HCT116 (cell line): ENCODE measurements at places on chromosomes 1 and 21.

DNA sequence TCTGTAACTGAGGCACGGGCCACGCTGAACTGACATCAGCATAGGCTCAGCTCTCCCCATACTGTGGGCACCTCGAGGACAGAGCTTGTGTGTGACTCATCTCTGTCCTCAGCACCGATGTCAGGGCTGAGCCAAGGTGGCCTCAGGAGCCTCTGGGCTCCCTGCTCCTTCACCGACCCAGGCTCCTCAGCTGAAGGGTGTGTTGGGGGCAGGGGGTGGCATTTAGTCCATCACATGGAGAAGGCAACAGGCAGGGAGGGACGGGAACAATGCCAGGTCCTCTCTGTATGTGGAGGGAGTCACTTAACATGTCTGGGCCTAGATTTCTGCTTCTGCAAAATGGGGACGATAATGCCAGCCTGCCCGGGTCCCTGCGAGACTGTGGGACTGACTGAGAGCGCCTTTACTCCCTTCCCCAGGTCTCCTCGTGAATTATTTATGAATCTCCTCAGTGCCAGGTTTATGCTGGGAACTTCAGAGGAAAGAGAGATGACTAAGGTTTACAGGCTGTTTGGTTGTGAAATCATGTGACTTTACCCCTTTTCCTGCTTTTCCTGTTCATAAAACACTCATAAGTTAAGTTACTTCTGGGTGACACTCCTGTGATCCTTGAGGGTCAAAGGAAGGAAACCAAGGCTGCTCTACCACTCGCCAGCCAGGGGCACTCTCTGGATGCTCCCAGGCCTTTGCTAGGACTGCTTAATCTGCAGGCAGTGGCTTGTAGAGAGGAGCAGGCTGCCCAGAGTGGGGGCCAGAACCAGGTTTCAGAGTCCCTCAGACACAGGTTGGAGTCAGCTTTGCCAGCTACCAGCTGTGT lies 16.2 kb downstream of the TTC39A start:
- no peak for DNase-seq

DNA sequence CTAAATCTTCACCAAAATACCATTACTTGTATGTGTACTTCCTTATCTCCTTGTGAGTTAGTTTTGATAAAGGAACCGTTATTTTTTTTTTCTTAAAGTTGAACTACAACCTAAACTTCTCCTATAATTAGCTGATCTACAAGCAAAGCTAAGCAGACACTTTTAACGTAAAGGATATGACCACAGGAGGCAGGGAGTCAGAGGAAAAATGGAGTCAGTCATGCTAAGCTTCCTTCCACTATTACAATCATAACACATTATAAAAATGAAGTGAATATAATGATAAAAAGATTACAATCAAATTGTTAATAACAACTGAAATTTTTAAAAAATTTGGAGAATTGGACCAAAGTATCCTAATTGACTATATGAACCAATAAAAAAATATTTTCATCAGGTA lies 892.6 kb downstream of the KCNT2 start:
- no peak for DNase-seq

- DNase-seq: no peak
These were observed 183.6 kb upstream of the RAB4A start for GRCh38 chr1:229087339-229087738.

DNA sequence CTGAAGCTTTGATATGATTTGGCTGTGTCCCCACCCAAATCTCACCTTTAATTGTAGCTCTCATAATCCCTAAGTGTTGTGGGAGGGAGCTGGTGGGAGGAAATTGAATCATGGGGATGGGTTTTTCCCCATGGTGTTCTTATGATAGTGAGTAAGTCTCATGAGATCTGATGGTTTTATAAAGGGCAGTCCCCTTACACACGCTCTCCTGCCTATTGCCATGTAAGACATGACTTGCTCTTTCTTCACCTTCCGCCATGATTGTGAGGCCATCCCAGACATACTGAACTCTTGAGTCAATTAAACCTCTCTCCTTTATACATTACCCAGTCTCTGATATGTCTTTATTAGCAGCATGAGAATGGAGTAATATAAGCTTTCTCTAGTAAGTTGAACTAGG lies 261.9 kb downstream of the HLX start:
- no peak for DNase-seq

GRCh38 chr1:173268261-173268660 lies 61.1 kb upstream of the TNFSF4 start:
- no peak for DNase-seq

GRCh38 chr21:38985568-38986378 lies 180.0 kb downstream of the ETS2 start:
- DNase-seq: no peak

GRCh38 chr21:38402795-38403194 lies 95.5 kb downstream of the ERG start:
- DNase-seq: no peak

- DNase-seq: no peak
These were observed 39.2 kb upstream of the SERBP1 start for GRCh38 chr1:67469431-67469830.

GRCh38 chr1:19980314-19980713 lies 896 bp upstream of the PLA2G2A start:
- no peak for DNase-seq

DNA sequence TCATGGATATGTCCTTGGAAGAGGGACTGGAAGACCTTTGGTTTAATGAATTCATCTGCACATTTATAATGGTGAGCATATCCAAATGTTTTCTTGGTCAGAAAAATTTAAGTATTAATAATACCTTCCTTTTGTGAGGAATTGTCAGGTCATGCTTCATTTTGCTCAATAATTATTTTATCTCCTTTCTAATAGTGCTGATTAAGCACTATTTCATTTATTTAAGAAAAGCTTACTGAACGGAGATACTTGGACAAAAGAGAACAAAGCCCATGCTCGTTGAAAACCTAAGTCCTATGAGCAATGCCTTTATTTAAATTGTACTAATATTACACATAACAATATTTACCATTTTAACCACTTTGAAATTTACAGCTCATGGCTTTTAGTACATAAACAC lies 281.5 kb downstream of the PDE4B start:
- no peak for DNase-seq

DNA sequence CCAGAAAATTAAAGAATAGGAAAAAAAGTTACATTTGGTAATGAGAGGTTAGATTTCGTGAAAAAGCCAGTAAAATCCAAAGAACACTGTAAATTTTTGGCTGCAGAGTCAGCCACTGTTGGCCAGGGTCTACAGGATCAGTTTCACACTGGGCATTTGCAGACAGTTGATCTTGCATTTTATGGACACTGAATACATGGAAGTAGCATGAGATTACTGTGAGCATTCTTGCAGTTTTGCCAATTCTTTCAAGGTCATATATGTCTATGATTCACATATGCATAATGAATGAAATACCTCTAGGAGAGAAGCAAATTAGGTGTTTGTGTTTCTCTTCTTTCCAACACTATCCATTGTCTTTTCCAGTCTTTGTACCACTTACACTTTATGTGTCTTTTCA lies 200.8 kb upstream of the DPYD start:
- DNase-seq: no peak

DNA sequence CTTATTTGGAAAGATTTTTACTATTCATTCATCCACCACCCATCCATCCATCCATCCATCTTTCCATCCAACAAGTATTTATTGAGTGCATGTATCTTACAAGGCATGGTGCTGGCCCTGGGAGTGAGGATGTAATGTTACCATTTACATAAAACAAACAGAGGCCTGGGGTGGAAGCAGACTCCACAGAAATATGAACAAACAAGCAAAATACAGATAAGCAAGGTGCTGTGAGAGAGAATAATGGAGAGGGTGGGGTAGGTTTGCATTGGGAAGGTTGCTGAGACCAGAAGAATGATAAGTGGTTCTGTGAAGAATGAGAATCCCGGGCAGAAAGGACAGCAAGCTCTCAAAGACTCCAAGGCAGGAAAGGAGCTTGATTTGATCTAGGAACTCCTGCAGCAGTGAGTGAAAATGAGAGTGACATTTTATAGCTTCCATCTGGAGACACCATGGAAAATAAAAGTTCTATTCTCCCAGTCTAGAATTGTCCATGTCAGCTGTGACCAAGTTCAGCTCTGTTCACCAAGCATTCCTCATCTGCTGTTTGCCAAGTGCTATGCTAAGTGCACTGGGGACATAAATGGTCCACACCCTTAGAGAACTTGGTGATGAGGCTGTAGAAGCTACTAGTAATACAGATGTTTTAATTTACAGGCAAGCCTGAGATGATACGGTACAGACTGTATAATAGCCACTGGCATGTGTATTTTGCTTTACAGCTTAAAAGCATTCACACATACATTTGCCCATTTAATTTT lies 75.3 kb downstream of the PEX14 start:
- DNase-seq: no peak

DNA sequence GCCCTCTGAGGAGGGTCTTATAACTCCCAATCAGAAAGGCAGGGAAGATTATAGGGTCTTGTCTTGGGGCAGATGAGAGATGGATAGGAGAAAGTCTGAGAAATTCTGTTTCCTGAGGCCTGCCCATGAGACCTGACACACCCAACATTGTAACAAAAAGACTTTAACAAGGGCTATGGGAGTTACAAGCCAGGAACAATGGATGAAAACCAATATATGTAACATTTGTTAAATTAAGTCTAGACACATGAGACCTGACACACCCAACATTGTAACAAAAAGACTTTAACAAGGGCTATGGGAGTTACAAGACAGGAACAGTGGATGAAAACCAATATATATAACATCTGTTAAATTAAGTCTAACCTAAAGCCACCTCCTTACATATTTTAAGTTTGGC lies 21.8 kb downstream of the NRDC start:
- no peak for DNase-seq

DNA sequence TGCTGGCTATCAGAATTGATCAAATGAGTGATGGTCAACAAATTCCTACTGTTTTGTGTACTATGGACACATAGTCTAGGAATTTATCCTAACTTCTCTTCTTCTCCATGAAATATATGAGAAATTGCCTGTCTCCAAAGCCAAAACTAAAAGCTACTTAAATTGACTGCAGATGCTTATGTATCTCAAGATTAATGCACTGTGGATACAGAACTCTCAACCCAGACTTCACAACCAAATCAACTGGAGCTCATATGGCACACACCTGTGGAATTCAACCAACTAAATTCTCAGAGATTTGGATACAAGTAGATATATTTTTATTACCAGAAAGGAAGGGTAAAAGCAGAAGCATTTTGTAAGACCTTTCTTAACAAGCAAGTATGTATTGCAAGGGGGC lies 566.1 kb downstream of the LTN1 start:
- no peak for DNase-seq

- no peak for DNase-seq
These were observed 41.3 kb downstream of the DYRK1A start for GRCh38 chr21:37407719-37408420.

DNA sequence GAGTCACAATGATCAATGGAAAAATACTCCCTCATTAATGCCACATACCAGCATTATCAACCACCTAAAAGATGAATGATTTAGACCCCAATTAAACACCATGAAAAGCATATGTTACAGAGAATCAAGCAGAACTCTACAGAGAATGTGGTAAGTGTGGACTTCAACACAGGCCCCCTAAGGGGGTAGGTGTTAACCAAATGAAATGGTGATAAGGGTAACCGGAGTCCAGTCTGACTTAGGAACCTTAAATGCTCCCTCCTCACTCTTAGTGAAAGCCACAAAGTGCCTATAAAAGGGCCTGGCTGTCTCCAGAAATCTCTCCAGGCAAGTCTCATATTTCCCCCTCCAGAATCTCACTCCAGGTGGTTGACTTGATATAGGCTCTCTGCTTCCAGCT lies 149.2 kb upstream of the FOXD3 start:
- DNase-seq: no peak

DNA sequence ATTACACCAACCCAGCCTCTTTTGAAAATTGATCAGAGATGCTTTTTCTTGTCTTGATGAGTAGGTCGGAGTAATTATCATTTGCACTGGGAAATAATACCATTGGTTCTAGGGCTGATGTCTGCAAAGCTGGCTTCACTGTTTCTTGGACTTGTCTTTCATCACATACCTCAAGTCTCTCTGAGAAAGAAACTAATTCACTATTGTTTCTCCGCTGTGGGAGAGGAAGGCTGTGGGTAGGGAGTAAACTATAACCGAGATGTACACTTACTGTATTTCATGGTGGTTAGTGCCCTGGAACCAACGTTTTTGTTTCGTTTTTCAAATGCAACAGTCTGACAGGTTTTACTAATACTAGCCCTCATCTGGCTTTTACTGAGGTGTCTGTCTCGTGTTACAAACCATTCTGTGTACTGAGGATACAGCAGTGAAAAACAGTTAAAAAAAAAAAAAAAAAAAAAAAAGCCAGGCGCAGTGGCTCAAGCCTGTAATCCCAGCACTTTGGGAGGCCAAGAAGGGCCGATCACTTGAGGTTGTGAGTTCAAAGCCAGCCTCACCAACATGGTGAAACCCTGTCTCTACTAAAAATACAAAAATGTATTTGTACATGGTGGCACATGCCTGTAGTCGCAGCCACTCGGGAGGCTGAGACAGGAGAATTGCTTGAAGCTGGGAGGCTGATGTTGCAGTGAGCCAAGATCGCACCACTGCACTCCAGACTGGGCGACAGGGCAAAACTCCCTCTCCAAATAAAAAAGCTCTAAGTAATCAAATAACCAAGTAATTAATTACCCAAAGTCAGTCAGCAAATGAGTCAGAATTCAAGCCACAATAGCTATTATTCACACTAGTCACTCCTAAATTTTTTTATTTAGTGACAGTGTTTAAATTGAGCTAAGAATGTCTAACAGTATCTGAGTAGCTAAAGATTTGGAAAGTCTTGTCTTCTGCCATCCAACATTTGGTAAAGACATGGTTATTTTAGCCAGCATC lies 23.3 kb downstream of the TOMM20 start:
- DNase-seq: no peak

DNA sequence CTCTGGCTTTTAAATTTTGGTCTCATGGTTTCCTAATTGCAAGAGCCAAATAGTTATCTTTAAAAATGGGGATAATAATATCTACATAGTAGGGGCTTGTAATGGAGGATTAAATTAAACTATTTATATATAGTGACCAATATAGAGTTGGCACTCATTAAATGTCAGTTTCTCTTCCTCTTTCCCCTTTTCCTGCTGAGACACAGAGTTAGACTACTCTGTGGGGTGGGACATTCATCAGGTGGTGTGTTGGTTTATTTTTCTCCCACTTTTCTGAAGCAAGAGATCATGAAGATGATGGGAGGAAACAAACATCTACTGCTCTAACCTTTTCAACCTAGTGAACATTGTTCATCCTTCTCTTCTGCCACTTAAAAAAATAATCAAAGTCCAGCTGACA lies 17.3 kb upstream of the RAP1A start:
- DNase-seq: no peak

DNA sequence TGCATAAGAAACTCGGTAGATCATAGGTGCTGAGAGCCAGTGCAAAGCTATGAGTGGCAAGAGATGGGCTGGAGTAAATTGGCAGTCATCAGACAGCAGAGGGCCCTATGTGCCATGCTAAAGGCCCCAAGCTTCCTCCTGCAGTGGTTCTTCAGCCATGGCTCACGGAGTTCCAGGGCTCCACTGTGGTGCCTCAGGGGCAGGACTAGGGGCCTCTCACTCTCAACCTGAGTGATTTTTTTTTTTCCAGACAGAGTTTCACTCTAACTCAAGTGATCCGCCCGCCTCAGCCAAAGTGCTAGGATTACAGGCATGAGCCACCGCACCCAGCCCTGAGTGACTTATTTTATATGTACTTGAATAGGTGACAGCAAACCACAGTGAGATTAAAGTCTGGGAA lies 10.4 kb upstream of the GJA8 start:
- peak; percentile 18 for DNase-seq
